Endothelial cell of umbilical vein (primary cell): ENCODE measurements at places on chromosomes 7 and 10. TPM values are rescaled to one million over a fixed set of nuclear protein-coding genes. Genes with fewer than 3 reads are reported as not detected.
A peak's percentile ranks its signal among the peaks of the same experiment; 100 is the strongest.

DNA sequence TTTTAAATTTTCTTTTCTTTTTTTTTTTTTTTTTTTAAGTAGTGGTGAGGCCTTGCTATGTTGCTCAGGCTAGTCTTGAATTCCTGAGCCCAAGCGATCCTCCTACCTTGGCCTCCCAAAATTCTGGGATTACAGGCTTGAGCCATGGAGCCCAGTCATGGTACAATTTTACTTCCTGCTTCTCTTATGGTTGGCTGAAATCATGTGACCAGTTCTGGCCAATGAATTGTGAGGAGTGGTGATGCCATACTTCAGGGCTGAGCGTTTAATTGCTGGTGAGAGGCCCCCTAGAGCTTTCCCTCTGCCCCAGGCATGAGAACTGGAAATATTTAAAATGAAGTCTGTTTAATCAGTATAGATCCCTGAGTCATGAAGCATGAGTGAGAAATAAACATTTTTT, 22.2 kb upstream of the BAIAP2L1 start:
- DNase-seq = no peak

GRCh38 chr7:116799916-116800315, 62.5 kb upstream of the CAPZA2 start:
- no peak for DNase-seq

- no peak for DNase-seq
Observed at GRCh38 chr7:80216996-80217842, 82.6 kb downstream of the GNAI1 start.

GRCh38 chr10:102150970-102151773, 1.0 kb upstream of the NOLC1 start:
- DNase-seq = peak; percentile 75

DNA sequence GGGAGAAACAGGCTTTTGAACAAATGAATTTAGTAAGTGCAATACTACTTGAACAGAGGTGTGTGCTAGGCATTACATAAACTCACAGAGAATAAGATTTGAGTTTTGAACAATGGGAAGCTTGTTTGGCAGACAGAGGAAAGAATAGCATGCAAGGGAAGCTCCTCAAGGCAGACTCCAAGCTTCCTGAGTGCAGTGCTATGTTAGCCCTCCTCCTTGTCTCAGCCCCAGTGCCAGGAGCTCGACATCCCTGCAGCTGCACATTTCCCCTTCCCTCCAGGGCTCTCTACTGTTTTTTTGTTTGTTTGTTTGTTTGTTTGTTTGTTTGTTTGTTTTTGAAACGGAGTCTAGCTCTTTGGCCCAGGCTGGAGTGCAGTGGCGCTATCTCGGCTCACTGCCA, 237.5 kb downstream of the IPMK start:
- no peak for DNase-seq

DNA sequence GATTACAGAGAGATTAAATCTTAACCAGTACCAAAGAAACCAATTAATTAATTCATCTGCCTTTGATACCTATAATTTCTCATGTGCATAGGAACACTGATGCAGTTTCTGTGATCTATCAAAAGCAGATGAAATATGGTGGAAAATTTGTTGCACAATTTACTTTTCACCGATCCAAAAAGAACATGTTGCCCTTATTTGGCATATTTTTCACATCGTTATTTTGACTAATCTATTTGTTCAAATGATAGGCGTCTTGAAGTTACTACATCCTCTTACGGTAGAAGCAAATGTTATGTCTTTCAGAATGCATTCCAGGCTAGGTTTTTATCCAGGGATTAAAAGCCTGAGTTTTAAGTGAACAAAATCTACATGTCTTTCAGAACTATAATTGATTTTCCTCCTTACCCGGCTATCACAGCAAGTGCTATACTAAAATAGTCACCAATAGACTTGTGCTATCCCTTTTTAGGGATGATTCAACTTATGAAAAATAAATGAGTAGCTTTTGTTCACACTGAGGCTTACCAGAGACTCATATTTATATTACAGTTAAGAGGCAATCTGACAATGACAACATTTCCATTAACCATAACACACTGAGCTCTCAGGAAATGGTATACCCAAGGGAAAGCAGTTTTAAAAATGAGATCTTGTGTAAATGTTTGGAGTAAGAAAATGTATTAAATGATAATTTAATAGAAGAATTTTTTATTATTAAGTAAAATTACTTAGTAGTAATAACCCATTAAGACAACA, 16.8 kb upstream of the TES start:
- no peak for DNase-seq

DNA sequence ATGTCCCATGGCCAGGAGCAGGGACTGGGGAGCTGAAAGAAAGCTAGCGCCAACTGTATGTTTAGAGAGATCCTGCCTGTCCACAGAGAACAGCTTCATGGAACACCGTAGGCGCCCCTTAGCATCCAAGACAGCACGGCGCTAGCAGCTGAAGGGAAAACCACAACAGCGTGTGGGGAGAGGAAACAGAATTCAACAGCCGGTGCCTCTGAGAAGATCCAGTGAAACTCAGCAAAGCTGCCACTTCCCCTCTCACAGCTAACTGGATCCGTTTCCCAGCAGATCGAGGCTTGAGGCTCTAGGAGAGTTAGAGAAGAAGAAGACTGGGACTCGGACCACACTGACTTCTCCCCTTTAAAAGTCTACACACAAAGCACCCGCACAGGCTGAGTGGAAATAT, 145.0 kb downstream of the MAD1L1 start:
- no peak for DNase-seq

DNA sequence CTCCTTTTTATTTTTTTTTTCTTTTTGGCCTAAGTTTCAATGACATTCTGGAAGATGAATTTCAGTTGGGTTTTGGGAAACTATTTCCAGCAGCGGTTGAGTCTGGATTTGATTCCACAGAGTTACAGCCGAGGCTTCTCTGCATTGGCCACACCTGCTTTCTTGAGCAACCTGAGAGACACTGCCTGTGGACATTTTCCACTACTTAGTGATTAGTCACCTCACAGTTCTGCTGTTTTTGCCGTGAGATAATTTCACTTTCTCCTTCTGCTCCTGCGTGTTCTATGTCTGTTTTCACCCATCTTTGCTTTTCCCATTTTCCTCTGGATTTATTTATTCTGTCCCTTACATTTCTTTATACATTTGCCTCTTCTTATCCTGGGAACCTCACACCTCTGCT, 243.0 kb downstream of the BICC1 start:
- no peak for DNase-seq

- no peak for DNase-seq
Observed at GRCh38 chr7:88328787-88329186, 22.1 kb upstream of the STEAP4 start.

GRCh38 chr10:108362961-108363360, 1198.5 kb upstream of the SORCS1 start:
- no peak for DNase-seq

DNA sequence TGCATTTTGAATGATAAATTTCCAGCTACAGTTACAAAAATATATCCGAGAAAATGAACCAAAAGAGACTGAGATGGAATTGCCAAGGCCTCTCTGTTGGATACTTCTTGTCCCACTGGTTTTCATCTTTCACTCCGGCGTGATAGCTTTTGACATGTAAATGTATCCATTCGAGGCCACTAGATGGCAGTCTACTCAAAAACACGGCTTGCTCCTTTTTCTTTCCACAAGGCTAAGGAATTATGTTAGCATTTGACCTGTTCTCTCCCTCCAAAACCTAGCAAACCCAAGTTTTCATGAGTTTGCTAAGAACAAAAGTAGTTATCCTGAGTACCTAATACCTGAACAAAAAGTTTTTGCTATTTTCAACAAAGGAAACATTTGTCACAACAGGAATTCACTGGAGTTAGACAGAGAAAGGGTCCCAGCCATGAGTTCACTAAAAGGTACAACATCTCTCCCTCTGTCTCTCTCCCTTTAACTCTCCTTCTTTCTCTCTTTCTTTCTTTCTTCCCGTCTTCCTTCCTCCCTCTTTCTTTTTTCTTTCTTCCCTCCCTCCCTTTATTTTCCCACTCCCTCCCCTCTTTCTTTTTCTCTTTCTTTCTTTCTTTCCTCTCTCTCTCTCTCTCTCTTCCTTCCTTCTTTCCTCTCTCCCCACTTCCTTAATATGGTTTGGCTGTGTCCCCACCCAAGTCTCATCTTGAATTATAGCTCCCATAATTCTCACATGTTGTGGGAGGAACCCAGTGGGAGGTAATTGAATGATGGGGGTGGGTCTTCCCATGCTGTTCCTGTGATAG, 207.9 kb upstream of the MYO3A start:
- peak; percentile 42 for DNase-seq

GRCh38 chr7:27605689-27606269, 56.9 kb downstream of the HIBADH start:
- DNase-seq = peak; percentile 63

DNA sequence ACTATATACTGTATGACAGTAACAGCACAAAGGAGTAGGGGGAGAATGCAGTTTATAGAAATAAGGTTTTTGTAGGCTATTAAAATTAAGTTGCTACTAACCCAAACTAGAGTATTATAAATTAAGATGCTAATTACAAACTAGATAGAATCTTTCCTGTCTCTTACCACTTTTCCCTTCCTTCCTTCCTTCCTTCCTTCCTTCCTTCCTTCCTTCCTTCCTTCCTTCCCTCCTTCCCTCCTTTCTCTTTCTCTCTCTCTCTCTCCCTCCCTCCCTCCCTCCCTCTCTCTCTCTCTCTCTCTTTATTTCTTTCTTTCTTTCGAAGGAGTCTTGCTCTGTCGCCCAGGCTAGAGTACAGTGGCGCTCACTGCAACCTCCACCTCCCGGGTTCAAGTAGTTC, 36.4 kb upstream of the BRAF start:
- no peak for DNase-seq

DNA sequence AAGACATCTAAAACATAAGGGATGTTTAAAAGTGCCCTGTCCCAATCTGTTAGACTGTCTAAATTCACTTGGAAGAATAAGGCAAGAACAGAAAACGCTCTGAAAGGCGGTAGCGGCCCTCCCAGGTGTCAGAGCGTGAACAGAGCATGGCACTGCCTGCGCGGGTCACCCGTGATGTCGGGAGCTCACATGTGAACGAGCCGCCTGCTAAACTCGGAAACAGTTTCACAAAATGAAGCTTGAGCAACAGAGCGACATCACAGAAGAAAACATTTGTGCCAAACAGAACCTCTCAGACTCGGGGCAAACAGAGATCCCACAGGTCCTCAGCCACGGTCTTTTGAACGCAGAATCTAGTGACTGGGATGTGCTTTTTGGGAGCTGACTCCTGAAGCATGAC, 12.8 kb downstream of the BRI3 start:
- no peak for DNase-seq

- DNase-seq = no peak
Observed at GRCh38 chr10:33353334-33353733, 18.9 kb upstream of the NRP1 start.

GRCh38 chr7:104873401-104873800, 140.6 kb upstream of the KMT2E start:
- no peak for DNase-seq

- DNase-seq = no peak
Observed at GRCh38 chr7:35370687-35371086, 116.8 kb upstream of the TBX20 start.

DNA sequence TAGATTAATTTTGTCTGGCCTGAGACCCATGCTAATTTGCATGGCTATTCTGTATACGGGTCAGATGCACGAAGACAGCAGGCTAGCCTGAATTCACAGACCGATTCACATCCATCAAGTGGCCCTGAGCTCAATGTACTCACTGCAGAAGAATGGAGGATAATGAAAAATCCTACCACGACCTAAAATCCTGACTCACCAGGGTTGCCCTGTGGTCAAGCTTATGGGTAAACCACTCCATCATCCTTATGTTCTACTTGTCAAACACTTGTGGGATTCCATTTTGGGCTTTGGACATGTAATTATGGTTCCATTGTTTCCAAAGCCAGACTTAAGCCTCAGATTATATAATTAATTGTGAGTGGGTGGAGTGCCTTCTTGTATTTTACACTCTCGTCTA, 110.4 kb upstream of the ZNF438 start:
- no peak for DNase-seq

- DNase-seq = no peak
Observed at GRCh38 chr10:12490963-12491362, 141.6 kb downstream of the CAMK1D start.

- DNase-seq = peak; percentile 78
Observed at GRCh38 chr10:103759100-103759781, 96.1 kb downstream of the SH3PXD2A start.

- no peak for DNase-seq
Observed at GRCh38 chr7:894927-895450, 18.6 kb downstream of the GET4 start.

GRCh38 chr10:119595676-119596515, 868 bp downstream of the TIAL1 start:
- DNase-seq = peak; percentile 50

DNA sequence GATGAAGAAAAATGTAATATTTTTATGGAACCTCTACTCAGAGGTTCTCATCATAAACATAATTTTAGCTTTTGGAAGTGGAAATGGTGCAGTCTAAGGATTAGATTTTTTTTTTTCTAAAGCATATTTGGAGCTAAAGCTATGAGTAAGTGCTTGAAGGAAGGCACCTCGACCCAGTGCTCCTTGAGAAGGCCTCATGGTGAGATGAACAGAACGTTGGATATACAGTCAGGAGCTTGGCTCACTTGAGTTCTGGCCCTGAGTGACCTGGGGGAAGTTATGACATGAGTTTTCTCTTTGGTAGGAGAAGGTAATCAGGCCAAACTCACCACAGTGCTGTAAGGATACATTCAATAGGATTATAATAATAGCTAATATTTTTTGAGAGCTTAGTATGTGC, 163.3 kb downstream of the JCAD start:
- DNase-seq = peak; percentile 72

DNA sequence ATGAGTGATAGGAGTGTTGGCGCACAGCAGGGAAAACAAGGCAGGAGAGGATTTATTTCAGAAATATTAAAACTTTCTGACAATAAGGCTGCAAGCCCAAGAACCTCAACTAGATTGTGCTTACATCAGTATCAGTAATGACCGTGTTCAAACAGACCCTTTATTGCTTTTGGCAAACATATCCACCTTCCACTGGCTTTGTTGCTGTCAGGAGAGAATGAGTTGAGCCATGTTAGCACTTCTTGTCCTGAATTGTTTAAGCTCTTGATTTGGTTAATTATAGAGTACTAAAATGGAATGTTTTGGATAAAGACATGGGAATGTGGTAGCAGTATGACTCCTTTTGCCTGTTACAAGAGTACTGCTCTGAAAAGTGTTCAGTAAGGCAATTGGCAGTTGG, 3.8 kb downstream of the AHCYL2 start:
- no peak for DNase-seq

Gene NPFFR1
- total RNA-seq = not detected in 2 replicates

Gene CFAP70
- 0.12 and 0.27 TPM in 2 replicates for total RNA-seq

Gene SYT15
- 0.65 and 0.75 TPM in 2 replicates for total RNA-seq

Gene WDFY4
- total RNA-seq = 10.2 and 10.5 TPM in 2 replicates

Gene CNPY1
- total RNA-seq = not detected in 2 replicates

Gene FKBP9
- 112 and 124 TPM in 2 replicates for total RNA-seq

Gene C10orf143
- 0.44 and 0.92 TPM in 2 replicates for total RNA-seq

Gene AGR3
- not detected in 2 replicates for total RNA-seq

Gene LLCFC1
- total RNA-seq = not detected in 2 replicates

Gene GHRHR
- not detected in 2 replicates for total RNA-seq

Gene IGF2BP3
- total RNA-seq = 111 and 117 TPM in 2 replicates

Gene PHYHIPL
- not detected in 2 replicates for total RNA-seq

Gene MDH2
- total RNA-seq = 168 and 175 TPM in 2 replicates
